Anterior cingulate cortex (tissue), 58 donors: ENCODE measurements at places on chromosomes 12 and 14.
A peak's percentile ranks its signal among the peaks of the same experiment; 100 is the strongest.

DNA sequence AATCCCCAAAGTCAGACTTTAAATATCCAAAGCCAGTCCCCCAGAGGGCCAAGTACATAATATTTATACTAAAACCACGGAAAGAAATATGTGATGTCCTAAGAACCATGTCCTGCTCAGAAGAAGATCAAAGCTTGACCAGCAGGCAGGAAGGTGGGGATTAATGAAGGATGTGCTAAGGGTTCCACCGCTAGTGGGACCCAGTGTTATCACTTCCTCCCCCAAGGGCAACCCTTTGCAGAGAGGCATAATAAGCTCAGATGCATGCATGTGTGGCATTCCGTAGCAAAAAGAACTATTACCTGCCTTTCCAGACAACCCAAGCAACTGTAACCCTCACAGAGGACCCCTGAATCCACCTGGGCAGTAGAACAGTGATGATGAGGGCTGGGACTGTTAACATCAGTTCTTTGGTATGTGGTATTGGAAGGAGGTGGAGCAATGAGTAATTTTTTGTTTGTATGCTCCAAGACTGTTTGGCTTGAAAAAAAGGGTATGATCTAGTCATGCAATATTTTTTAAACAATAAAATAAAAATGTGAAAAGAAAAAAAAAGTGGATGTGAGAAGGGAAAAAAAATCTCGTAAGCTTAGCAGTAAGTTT lies 71.7 kb upstream of the ETV6 start:
- DNase-seq, result no peak

DNA sequence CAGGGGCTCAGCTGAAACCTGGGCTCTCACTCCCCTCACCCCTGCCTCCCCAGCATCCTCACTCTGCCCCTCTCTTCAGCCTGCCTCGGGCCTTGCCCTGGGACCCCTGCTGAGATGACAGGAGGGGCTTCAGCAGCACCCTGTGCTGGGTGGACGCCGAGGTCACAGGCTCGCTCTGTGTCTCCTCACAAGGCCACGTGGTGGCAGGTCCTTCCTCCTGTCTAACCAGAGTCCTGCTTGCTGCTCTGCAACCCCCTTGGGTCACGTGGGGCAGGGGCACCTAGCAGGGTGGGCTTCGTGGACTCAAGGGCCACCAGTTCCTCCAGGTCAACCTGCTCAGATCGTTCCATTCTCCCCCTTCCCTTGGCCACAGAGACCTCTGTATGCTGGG lies 90.4 kb downstream of the TMEM121 start:
- DNase-seq, result no peak

GRCh38 chr12:2793561-2793960 lies 1.2 kb upstream of the FKBP4 start:
- DNase-seq, result no peak

- DNase-seq, result no peak
These were observed 107.8 kb upstream of the GRIP1 start for GRCh38 chr12:66786531-66787308.

DNA sequence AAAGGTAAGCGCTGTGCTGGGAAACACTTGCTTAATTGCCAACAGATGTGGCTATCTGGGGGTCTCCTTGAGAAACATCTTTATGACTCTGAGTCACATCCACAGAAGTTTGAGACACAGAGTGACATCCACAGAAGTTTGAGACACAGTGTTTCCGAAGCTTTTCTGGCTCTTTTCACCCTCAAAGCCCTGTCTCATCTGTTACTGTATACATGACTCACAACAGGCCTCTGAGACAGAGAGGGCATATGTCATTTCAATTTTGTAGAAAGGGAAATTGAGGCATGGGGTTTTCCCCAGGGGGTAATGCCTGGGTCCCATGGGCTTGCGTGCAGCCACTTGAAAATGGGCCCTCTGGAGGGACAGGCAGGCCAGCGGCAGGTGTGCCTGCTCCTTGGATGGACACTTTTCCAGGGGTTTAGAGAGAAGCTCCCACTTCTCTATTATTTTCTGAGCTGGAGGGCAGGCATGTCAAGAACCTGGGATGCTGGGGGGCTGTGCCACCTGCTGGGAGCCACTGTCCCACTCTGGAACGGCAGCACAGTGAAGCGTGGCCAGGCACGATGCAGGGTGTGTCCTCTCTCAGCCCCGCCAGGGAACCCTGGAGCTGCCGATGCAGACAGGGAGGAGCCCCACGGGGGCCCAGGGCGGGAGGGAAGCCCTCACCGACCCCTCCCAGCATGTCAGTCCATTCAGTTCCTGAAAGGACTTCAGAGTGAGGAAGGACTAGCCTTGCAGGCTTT lies 111.3 kb upstream of the FKBP4 start:
- DNase-seq, result no peak

GRCh38 chr14:24407608-24408325 lies 9.0 kb downstream of the NYNRIN start:
- DNase-seq, result no peak

DNA sequence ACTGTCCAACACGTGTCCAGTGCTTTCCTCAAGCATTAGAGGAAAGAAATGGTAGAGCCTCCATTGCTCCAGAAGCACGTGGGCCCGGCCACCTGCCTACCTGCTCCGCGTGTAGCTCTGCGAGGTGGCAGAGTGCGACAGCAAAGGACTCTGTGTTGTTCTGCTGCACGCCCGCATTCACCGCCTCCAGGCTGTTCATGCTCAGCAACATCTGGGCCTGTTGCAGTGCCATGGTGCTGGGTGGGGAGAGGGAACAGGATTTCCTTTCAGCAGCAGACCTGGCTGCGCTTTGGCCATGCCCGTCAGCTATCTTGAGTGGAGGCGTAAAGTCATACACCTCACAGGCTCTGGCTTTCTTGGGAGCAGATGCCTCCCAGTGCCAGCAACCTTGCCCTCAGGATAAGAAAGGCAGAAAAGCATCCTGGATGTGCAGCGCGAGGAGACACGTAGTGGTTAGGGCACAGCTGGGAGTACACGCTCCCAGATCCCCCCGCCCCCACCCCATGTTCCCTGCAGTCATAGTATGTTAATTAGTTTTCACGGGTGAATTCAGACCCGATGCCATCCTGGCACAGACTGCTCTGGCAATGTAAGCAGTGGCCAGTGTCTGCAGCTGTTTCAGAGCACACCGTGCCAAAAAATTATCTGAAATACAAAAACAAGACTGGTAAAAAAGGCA lies 25.1 kb downstream of the ANAPC5 start:
- no peak for DNase-seq

DNA sequence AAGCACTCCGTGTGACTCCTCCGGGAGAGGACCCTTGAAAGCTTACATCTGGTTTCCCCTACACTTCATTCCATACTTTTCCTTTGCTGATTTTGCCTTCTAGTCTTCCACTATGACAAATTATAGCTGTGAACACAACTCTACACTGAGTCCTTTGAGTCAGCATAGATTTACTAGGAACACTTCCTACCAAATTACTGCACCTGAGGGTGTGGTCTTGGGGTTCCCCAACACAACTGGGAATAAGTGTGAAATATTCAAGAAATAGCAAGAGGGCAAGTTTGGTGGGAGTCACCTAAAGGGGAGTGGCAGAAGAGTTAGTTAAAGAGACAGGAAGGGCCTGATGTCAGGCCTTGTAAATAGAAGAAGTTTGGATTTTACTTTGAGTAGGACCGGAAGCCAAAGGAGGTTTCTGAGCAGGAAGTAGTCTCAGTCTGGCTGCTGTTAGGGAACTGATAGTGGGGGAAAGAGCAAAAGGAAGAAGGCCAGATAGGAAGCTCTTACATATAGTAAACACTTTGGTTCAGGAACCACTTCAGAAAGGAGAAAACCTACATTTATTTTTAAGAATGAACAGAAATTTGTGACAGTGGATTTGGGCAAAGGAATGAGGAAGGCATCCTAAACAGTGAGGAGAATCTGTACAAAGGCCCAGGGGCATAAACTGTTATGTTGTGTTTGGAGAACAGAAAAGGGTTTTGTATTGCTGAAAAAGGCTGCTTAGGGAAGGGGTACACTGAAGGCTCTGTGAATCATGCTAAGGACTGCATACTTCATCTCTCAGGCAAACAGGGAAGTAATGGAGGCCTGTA lies 14.2 kb downstream of the SEL1L start:
- DNase-seq, result no peak

- DNase-seq, result no peak
These were observed 15.4 kb downstream of the HSP90AA1 start for GRCh38 chr14:102071283-102071998.

DNA sequence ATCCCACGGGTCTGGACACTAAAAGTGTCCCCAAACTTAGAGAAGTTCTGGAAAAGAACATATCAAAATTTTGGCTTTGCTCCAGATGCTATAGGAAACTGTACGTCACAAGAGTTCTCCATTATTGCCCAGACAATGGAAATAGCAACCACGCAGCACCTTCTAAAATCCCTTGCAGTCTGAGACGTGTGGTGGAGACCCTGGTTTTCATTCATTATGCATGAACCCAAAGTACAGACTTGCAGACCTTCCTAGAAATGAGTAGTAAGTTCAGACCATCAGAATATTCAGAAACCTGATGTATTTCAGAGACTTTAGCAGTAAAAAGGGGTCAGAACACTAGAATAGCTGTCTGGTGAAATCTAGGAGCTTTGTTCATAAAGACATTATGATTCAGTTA lies 50.0 kb upstream of the BCL2L14 start:
- DNase-seq, result no peak

DNA sequence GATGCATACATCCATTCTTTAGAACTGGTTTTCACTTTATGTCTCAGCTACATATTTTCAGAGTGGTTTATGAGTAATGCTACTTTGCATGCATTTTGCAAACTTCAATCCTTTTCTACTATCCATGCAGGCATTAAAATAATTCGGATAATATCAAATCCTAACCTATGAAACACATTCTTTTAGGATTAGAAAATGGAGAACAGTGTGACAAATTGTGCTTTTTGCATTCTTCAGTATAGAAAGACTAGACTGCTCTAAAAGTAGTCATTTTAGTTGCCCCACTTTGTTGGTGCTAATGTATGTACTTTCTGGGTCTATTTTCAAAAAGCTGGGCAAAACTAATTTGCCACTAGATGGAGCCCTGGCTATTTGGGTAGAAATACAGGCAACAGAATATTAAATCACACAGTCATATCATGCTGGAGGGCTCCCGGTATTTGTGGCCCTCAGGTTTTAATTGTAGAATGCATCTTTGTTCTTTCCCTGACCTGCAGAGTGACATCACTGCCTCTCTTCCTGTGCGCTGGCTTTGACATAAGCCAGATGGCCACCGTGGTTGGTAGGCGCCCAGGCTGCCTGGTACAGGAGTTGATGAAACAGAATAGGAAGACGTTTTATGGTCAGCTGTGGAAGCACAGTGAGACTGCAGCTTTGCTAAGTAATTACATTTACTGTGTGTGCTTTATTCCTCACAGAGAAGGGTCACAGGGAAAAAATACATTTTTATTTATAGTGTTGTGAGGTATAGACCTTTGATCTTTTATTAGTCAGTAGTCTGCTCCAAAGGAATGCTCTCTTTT lies 28.1 kb downstream of the MSRB3 start:
- no peak for DNase-seq

DNA sequence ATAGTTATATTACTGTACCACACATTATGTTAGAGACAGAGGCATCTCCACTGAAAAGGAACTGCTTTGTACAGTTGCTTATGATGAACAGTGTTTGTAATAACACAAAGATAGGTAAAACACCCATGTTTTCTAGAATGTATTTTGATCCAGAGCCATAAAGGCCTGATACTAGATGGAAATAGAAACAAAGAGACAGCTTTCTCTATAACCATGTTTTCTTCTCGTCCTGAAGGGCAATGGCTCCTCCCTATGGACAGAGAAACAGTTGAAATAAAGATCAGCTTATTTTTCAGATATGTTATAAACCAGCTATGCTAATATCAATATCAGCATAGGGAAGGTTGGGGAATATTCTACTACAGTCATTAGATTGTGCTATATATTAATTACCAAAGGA lies 109.2 kb downstream of the ATXN7L3B start:
- peak; percentile 2 for DNase-seq

- DNase-seq, result no peak
These were observed 77.5 kb upstream of the MAP1LC3B2 start for GRCh38 chr12:116481726-116482125.

GRCh38 chr12:12622418-12622817 lies 10.7 kb downstream of the CREBL2 start:
- no peak for DNase-seq

DNA sequence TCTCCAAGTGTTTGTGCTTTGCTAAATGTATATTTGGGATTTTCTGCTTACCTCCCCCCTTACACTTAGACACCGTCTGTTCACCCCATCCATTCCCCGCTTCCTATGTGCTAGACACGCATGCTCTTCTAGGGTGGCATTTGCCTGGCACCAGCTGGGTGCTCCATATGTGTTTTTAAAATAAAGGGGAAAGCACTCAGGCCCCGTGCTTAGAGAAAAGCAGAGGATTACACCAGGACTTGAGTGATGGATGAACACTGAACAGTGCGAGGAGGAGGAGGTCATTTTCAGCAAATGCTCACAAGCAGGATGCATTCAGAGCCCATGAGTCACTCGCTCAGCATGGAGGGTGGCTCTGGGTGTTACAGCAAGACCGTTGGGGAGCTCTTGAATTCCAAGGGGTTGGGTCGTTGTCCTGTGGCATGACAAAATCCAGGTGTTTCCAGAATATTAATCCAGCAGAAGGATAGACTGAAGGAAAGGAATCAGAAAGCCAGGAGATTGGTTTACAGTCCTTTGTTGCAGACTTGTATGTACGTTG lies 2.9 kb upstream of the BDKRB1 start:
- no peak for DNase-seq

GRCh38 chr12:61869796-61870195 lies 390.4 kb upstream of the USP15 start:
- DNase-seq, result no peak

- DNase-seq, result peak; percentile 13
These were observed at the start of gene TSPAN11 for GRCh38 chr12:30926243-30927221. Gene TSPAN11 (plus strand): TSS chr12:30926748. CDS start chr12:30953992, 27,244 bp downstream.

GRCh38 chr12:49104822-49105221 lies 5.8 kb downstream of the LMBR1L start:
- no peak for DNase-seq

DNA sequence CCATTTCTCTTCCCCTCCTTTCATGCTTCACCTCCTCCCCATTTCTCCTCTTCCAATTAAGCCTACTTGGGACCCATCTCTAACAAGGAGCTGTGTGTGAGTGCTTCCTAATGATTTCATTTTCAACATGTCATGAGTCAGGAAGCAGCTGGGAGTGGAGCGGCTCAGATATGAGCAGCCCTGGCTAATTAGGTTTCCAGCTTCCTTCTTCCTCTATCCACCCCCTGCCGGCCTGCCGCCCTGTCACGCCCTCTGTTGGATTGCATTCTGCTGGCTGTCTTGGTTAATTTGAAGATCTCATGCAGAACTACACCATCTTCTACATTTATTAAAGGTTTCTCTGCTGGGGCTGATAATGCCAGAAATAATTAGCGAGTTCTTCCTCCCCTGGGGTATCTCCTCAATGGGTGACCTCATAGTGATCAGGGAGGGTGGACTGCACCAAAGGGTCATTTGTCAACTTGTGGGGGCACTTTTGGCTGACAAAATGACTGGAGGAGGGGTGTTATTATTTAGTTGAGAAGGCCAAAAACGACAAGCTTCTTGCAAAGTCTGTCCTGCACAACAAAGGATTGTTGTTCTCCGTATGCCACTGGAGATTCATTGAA lies 300.9 kb upstream of the SRRM4 start:
- no peak for DNase-seq

DNA sequence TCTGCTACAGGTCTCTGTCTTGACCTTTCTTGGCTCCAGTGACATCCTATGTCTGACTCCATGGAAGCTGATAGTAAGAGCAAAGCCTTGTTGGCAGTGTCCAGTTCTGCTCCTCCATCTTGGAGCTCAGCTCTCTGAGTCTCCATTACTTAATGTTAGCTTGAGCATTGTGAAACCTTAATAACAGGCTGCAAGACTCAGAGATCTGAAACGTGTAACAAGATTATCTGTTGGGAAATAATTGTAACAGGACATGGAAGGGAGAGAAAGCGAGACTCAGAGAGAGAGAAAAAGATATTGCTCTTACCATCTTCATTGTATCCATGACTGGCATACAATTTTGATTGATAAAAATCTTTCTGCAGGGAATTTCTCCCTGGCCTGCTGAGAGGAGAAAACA lies 1365.7 kb downstream of the AACS start:
- no peak for DNase-seq
